Urothelium cell line (cell line): ENCODE measurements at places on chromosomes 12 and 14.
A peak's percentile ranks its signal among the peaks of the same experiment; 100 is the strongest.

- DNase-seq: no peak
These were observed 48.8 kb upstream of the FOXN3 start for GRCh38 chr14:89465876-89466275.

GRCh38 chr12:124545508-124546418 lies 21.6 kb downstream of the NCOR2 start:
- DNase-seq: no peak

DNA sequence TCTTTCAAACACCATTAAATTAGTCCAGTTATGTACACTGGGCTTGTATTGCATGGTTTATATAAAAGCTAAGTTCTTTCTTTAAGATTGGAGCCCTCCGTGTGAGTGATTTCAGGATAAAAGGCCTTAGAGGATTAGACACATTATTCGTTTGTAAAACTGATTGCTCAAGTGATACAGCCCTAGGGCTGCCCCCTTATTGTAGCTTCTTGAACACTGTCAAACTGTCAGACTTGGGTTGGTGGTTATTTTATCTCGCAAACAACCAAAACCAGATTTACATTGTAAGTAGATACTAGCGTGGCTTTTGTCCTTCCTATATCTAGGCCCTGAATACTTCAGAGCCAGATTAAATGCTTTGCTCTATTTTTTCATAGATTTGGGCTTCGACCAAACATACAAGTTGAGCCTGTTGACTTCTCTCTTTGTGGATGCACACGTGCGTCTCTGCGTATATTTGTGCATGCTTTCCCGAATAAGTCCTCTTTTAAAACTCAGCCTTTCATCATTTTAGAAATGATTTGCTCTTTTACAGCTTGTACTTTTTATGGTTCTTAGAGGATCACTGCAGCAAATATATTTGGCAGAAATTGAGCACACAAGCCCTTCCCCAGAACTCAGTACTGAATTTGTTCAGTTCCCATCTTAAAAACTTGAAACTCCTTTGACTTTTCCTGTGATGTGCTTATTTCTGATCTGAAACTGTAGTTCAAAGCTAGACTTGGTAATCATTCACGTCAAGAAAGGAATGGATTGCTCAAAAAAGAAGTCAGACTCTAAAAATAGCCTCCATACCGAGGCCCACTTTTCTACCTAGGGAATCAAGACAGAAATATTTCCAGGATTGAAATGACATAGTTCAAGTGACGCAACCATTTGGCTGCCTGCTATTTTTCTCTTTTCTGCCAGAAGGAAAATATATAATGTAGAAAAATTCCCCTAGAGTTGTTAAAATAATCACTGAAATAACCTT lies 129.5 kb downstream of the ETV6 start:
- no peak for DNase-seq

DNA sequence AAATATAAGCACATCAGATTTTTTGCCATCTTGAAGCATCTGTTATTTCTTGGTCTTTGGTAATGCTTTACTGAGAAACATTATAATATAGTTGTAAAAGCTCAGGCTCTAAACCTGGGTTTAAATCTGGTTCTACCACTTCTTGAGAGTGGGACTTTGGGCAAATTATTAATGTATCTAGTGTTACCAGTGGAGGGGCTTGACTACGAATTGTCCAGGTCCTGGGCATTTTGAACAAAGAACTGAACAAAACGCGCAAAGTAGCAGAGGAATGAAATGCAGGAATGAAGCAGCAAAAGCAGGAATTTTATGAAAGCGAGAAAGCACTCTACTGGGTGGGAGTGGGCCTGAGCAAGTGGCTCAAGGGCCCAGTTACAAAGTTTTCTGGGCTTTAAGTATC lies 50.8 kb downstream of the CAND1 start:
- no peak for DNase-seq

DNA sequence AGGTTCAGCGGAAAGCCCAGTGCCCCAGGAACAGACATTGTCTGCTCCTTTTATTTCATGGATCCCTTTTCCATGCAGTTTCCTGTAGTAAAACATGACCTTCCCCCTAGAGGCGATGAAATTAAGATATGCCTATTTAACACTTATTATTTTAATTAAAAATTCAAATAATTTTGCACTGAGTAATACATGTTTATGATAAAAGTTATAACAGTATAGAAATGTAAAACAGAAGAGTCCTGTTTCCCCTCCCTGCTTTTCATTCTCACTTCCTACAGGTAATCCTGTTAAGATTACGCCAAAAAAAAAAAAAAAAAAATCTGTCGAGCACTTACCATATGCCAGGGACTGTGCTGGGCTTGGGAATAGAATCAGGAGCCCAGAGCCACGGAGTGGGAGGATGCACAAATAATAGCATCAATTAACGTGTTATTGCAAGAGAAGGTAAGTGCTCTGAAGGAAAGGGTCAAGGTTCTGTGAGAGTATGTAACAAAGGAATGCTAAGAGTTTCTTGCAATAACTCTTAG lies 830 bp upstream of the LPCAT3 start:
- DNase-seq: peak; percentile 22

- no peak for DNase-seq
These were observed 646.9 kb downstream of the DIO2 start for GRCh38 chr14:79564371-79564770.

DNA sequence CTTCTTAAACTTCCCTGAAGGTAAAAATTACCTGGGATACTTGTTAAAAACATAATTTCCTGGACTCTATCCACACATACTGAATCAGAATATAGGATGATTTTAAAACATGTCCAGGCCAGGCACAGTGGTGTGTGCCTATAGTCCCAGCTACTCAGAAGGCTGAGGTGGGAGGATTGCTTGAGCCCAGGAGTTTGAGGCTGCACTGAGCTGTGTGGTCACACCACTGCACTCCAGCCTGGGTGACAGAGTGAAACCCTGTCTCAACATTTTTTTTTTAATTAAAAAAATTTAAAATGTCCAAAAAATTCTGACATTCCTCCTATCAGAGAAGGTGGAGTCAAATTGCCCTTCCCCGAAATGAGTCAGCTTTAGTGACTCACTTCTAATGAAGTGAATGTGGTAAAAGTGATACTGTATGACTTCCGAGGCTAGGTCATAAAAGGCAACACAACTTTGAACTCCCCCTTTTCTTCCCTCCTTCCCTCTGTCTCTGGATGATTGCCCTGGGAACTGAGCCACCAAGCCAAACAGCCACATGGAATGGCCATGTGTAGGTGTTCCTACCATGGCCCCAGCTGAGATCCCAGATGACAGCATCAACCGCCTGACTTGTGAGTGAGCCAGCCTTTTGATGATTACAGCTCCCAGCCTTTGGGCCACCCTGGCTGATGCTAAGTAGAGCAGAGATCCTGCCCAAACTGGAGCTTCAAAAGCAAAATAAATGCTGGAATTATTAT lies 36.3 kb downstream of the LIMA1 start:
- DNase-seq: peak; percentile 91

GRCh38 chr12:119565404-119565803 lies 28.2 kb upstream of the TMEM233 start:
- DNase-seq: no peak

DNA sequence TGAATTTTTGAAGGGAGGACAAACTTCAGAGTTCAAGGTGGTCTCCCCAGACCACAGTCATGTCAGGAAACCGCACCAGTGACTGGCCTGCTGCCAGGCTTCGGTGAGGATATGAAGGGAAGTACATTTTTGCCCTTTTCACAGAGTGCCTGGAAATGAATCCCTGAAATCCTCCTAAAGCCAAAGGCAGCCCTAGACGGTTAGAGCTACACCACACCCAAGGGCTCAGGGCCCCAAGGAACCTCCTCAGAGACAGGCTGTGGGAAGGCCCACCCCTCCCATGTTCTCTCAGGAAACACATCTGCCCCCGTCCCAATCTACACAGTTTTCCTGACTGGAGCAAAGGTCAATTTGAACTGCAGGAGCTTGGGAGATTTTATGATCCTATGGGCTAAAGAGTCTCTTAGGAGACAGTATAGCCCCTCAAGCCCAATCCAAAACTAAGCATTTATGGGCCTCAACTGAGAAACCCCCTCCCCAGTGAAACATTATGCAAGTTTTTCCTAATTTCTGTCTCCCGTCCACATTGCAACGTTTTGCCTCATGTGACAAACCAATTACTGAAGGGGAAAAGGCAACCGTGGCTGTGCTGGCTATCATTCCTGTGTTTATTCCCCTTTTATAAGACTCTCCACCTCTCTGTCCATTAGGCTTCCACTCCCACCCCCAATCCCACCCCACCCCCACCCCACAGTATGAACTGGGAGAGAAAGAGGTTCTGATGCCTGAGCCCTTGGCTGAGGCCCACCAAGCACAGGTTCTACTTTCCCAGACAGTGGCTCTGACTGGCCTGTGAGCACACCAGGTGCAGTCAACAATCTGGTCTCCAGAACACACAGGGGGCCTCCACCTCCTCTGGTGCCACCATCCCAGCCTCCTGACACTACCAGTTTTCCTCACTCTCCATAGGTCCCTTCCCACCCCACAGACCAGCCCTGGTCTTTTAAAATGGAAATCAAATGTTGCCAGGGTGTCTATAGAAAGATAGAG lies 9.6 kb upstream of the RNASE1 start:
- DNase-seq: no peak

DNA sequence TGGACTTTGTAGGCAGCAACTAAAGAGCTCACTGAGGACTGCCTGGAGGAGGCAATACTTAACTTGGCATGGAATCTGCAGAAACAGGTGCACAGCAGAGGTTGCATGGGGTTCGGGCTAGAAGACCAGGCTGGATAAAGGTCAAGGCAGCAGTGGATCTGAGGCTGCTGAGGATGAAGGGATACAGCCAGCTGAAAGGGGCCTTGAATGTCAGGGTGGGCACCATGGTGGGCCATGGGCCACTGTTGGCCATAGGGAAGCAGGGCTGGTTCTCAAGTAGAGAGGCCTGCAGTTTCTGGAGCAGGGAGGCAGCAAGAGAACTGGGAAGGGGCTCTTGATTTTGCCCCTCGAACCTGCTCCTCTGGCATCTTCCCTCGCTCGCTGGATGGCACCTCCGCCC lies 55.5 kb downstream of the C14orf132 start:
- no peak for DNase-seq

DNA sequence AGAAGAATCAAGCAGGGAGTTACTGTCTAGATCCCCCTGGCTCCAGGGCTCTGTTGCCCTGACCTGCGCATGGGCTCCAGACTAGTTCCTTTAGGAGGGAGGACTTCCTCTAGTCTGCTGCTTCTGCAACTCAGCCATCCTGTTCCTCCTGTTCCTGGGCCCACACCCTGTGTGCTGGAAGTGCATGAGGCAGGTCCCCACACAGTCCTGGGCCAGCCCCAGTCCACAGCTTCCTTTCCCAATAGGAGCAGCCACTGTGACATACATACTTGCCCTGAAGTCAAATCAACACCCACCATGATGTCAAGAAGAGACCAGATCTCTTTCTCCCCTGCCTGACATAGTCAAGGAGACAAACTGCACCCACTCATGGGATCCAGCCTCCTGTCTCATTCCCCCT lies 1.3 kb downstream of the SDR9C7 start:
- no peak for DNase-seq

GRCh38 chr14:23034498-23035302 lies at the start of gene PSMB5:
PSMB5 (minus strand) TSS chr14:23034900; CDS start chr14:23034881, 19 bp downstream.
- peak; percentile 91 for DNase-seq

DNA sequence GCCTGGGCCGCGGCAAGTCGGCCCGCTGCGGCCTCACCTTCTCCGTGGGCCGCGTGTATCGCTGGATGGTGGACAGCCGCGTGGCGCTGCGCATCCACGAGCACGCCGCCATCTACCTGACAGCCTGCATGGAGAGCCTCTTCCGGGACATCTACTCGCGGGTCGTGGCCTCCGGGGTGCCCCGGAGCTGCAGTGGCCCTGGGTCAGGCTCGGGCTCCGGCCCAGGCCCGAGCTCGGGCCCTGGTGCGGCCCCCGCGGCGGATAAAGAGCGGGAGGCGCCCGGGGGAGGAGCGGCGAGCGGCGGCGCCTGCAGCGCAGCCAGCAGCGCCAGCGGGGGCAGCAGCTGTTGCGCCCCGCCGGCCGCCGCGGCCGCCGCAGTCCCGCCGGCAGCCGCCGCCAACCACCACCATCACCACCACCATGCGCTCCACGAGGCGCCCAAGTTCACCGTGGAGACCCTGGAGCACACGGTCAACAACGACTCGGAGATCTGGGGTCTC lies 226.2 kb upstream of the CRY1 start:
- DNase-seq: no peak
